ENCODE measurements at places on chromosomes 1 and 21.

- no peak for DNase-seq
These were observed 169.8 kb downstream of the PRDM16 start for GRCh38 chr1:3238703-3239278.

DNA sequence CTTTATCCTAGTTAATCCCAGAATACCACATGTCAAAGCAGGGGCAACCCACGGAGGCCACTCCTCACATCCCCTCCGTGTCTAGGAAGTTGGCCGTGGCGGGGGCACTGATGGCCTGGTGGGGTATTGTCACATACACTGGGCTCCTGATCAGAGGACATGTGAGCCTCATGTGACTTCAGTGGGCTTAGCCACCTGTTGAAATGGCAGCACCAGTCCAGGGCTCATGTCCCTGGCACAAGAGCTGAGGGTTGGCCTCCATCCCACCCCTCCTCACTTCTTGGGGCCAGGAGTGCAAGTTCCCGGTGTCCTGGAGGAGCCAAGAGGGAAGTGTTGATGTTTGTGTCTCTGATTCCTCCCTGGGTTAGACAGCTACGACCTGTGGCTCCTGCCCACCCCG lies 313.4 kb downstream of the CAMTA1 start:
- no peak for DNase-seq

GRCh38 chr1:39646232-39647081 lies 7.0 kb upstream of the HEYL start:
- no peak for DNase-seq

GRCh38 chr21:39715804-39716397 lies 29.1 kb upstream of the IGSF5 start:
- peak; percentile 3 for DNase-seq

DNA sequence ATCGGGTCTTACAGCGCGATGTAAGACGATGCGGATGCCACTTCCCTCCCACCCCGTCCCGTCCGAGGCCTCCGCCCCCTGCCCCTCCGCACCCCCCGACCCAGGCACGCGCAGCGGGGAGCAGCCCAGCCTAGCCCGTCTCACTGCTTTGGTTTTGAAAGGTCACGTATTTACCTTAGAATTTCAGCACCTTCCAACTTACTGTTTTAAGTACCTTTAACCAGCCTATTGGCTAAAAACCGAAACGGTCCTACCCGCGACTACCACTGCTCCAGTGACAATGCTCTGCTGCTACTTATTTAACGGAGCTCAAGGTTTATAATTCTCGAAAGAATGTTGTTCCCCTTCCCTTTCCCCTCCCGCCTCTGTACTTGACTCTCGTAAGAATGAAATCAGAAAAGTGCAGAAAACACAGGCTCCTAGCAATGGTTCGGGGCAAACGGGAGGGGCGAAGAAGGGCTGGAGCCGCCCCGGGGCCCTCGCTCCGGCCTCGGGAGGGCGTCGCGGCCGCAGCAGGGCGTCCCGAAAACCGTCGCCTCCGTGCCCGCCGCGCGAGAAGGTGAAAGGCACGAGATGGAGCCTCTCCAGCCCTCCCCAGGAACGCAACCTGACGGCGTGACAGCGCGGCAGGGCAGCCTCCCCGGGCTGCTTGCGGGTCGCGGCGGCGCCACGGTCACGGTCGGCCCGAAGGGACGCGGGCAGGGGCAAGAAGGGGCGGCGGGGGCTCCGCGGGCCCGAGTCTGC lies 667 bp downstream of the TMEM50B start:
- DNase-seq: peak; percentile 21

GRCh38 chr21:46159841-46160656 lies 4.7 kb upstream of the FTCD start:
- no peak for DNase-seq

- no peak for DNase-seq
These were observed 499.1 kb upstream of the RUNX1 start for GRCh38 chr21:35547946-35548774.

DNA sequence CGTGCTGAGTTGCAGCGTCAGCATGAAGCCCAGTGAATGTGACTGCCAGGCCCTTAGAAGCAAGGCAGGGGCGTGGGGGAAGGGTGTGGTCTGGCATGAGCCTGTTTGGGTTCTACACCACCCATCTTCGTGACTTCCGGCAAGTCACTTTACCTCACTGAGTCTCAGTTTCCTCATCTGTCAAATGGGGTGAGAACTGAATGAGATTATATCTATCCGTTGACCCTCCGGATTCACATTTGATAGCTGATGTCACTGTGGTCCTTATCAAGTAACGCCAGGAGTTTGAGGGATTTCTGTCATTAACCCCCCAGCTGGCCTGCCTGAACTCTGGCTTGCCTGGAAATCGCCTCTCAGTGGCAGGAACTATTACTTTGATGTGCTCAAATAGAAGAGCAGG lies 15.6 kb downstream of the MRPL37 start:
- no peak for DNase-seq

DNA sequence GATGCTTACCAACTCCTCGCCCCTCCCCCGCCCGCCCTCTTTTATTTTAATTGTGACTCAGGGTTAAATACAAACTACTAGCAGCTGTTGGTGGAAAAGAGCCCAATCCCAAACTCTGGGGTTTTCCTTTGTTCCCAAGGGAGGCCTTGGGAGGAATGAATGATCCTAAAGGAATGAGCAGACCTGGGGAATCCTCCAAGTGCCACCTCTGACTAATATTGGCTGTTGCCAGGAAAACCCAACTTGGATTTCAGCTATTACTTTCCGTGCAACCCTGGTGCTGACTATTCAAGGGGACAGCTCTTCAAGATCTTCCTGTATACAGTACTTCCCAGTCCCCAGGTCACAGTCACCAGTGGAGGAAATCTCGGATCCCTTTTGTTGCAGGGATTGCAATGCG lies 1.3 kb upstream of the S100A10 start:
- DNase-seq: no peak

- no peak for DNase-seq
These were observed 593.1 kb downstream of the NUF2 start for GRCh38 chr1:163914785-163915413.

DNA sequence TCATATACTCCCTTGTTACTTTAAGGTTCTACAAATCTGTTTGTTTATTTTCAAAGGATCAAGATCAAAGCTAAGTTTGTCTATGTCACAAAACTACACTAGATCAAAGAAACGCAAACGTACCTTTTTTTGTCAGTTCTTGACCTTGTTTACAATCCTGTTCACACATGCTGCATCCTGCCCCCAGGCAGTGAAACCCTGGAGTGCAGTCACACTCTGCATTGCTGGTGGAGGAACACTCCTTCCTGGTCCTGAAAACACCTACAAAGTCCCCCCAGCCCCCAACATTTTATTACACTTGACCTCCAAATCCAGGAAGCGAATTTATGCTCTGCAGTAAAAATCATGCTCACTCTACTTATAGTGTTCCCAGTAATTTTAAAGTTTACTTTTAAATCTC lies 2.6 kb downstream of the TNFRSF9 start:
- DNase-seq: no peak

GRCh38 chr1:184836934-184837895 lies 82.6 kb upstream of the EDEM3 start:
- DNase-seq: no peak

DNA sequence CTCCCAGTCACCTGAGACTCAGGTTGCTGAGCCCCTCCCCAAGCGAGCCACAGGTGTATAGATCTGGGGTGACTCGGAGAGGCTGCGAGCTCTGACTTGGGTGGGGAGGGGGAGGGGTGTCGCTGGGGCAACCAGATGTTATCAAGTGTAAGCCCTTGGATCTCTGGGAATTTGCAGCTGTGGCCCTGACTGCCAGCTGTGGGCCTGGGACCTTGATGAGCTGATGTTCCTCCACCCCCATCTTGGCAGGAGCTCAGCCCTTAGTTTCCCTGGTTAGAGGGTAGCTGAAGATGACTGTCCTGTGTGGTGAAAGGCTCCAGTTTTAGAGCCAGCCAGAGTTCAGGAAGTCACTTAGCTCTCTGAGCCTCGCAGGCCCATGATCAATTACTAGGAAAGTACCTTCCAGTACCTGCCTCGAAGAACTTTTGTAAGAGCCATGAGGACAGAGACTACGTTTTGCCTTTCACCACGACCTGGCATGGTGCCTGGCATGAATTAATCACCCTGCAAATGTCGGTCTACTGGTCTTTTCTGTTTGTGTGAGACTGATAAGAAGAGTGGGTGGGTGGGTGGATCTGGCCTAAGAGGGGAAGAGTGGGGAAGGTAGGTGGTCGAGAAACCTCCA lies 55.8 kb downstream of the YARS1 start:
- peak; percentile 30 for DNase-seq
